ENCODE measurements at places on chromosomes 16 and 17.

DNA sequence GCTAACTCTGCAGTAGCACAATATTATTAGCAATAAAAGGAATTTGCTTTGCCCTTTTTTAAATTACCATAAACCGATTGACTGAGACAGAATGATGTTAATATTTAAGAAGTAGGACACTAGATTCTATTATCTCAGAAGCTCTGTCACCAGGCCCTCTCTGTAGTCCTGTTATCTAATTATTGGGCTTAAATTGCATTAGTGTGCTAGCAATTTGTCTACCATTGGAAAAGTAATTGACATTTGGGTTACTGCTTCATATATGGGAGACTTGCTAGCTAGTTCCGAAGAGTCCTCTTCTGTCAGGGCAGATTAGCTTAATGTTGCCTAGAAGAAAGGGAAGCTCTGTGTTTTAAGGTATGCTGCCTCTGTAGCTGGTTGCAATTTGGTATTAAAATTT, 1107.3 kb upstream of the EEF2KMT start:
- DNase-seq, result no peak

DNA sequence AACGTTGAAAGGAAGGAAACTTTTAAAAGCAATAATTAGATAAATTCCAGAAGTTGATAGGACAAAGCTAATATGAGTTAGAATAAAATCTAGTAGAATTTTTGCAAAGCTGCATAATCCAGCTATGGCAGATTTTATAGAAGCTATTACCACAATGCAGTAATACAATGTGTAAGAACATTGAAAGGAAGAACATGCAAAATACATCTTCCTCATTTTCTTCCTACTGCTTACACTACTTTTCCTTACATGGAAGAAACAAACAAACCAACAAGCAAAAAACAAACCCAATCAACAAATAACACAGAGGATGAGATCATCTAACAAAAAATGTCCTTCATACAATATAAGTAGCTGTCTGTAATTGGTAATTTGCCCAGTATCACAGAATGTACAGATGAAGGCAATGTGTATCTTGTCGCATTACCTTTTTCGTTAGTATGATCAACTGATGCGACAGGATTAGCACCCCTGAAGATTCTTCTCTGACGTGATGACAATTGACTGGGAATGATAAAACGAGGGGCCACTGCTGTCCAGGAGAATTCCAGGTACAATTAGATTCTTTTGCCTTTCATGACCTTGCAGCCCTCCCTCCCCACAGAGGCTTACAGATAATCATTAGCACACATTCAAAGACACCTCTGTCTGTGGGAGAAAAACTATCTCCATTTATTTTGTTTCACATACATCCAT, 21.2 kb upstream of the LRRC37A start:
- DNase-seq, result no peak

GRCh38 chr16:69113216-69113615, 7.8 kb downstream of the HAS3 start:
- no peak for DNase-seq

- peak; percentile 80 for DNase-seq
These were observed 331.4 kb upstream of the WSB1 start for GRCh38 chr17:26962255-26963162.

- no peak for DNase-seq
These were observed 23.3 kb upstream of the ERCC4 start for GRCh38 chr16:13896543-13897182.

- DNase-seq, result no peak
These were observed 1.0 kb upstream of the NLRC5 start for GRCh38 chr16:56988161-56988947.

DNA sequence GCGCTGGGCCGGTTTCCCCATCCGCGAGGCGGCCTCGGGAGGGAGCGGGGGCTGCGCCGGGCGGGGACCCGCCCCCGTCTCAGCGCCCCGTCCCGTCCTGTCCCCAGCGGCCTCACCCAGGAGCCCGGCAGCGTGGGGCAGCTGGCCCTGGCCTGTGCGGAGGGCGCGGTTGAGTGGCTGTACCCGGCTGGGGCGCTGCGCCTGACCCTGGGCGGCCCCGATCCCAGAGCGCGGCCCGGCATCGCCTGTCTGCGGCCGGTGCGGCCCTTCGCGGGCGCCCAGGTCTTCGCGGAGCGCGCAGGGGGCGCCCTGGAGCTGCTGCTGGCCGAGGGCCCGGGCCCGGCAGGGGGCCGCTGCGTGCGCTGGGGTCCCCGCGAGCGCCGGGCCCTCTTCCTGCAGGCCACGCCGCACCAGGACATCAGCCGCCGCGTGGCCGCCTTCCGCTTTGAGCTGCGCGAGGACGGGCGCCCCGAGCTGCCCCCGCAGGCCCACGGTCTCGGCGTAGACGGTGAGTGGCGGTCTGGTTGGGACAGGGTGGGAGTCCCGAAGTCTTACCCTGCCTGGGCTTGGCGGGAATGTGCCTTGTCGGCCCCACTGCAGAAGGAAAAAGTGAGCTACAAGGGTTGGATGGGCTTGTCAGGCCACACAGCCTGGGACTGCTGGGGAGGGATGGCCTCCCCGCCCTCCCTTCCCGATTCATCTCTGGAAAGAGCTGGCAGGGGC, 720 bp downstream of the METRN start:
- no peak for DNase-seq

GRCh38 chr17:42312285-42313130, 24.2 kb downstream of the STAT5A start:
- peak; percentile 80 for DNase-seq

- no peak for DNase-seq
These were observed 88.1 kb downstream of the GOSR1 start for GRCh38 chr17:30565073-30565935.

DNA sequence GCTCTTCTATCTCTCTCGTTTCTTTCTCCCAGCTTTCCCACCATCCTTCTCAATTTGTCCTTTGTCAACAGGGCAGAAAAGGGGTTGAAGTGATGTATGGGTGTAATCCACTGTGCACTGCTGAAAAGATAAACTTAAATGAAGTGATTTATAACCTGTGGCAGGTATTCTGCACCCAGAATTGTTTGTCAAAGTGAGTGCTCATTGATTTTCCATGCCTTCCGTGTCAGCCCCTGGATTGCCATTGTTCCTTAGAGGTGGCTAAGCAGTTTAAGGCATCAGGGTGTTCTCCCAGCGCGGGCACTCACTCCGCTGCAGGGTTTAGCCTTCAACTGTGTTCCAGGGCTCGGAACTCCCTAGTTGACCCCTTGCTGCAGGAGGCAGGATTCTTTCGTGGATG, 82.9 kb downstream of the PITPNC1 start:
- no peak for DNase-seq

DNA sequence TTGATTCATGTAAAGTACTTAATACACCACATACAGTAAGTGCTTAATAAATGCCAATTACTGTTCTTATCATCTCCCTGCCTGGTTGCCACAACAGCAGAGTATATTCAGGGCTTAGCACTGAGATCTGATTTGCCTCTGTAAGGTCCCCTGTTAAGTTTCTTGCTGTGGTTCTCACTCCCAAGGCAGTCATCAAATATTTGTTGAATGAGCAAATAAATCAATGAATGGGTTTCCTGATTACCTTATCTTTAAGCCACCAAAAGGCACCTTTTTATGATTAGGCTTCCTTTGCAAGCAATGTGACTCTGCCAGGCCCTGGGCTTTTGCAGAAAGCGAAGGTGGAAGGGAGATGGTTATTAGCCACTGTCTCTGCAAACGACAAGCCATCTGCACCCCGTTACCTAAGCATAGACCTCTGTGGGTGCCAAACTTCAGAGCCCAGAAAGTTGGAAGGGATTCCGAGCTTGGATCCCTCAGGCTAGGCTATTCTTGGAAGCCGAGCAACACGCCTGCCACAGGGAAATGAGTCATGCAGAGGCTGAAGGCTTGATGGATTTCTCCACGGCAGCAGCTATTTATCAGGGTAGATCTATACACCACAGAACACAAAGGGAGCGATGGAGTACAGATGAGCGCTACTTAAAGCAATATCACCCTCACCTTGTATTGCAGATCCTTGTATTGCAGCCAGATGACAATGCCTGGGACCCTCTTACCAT, 102.0 kb downstream of the GRIN2A start:
- peak; percentile 24 for DNase-seq

- DNase-seq, result no peak
These were observed 10.5 kb downstream of the GGA2 start for GRCh38 chr16:23499801-23500200.

GRCh38 chr17:50258647-50259476, 15.4 kb upstream of the TMEM92 start:
- DNase-seq, result no peak

GRCh38 chr16:87323727-87324410, 6.7 kb upstream of the C16orf95 start:
- DNase-seq, result no peak

DNA sequence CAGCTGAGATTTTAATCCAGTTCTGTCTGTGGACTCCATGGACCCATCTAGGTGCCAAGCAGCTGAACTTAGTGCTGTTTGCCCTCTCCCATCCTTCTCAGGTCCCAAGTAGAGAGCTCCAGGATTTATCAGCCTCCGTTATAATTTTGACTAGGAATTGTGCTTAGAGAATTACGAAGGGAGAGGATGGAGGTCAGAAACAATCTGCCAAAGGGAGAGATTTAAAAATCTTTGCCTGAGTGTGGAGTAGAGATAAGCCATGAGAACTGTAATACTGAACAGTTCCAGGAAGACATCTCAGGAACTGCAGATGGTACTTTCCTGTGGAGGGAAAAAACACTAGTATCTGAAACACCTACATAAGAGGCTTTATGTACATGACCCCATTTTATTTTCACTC, 27.0 kb downstream of the CEP95 start:
- DNase-seq, result no peak

DNA sequence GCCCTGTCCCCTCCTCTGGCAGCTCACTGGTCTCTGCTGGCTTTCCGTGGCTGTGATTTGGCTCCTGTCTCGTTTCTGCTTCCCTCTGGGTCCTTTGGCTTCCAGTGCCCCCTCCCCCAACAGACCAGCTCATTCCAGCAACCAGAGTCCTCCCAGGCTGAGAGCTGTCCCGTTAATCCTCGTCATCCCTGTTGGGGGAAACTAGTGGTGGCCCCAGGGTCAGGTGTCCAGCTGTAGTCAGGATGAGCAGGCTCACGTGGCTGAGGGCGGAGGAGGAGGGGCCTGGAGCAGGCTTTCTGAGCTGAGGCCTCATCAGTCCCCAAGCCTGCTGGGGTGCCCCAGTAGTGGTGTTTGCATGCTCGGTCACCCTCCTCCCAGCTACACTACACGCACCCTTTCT, 10.7 kb upstream of the CBX4 start:
- DNase-seq, result no peak

DNA sequence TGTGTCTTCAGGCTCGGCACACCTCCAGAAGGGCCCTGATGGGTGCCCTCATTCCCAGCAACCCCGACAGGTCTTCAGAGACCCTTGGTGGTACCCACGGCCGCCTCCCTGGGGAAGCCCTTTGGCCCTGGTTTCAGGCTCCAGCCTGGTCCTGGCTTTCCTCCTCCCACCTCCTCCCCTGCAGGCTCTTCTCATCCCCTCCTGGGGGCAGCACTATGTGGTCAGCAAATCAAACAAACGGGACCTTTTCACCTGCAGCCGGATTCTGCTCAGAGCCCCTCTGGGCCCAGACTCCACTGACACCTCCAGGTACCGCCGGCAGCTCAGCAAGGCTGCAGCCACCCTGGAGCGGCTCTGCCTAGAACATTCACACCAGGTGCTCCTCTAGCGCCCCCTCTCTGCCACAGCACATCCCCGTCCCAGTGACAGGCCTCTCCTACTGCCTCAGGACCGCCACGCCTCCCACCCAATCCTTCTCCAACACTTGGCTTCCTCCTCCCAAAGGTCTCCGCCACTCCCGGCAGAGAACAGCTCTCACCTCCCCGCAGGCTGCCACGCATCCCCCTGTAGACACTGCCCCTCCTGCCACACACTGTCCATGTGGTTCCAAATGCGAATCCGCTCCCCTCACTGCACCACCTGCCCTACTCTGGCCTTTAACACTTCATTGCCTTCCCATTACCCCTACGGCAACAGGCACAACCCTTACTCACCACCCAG, 12.0 kb downstream of the CORO7 start:
- peak; percentile 61 for DNase-seq

DNA sequence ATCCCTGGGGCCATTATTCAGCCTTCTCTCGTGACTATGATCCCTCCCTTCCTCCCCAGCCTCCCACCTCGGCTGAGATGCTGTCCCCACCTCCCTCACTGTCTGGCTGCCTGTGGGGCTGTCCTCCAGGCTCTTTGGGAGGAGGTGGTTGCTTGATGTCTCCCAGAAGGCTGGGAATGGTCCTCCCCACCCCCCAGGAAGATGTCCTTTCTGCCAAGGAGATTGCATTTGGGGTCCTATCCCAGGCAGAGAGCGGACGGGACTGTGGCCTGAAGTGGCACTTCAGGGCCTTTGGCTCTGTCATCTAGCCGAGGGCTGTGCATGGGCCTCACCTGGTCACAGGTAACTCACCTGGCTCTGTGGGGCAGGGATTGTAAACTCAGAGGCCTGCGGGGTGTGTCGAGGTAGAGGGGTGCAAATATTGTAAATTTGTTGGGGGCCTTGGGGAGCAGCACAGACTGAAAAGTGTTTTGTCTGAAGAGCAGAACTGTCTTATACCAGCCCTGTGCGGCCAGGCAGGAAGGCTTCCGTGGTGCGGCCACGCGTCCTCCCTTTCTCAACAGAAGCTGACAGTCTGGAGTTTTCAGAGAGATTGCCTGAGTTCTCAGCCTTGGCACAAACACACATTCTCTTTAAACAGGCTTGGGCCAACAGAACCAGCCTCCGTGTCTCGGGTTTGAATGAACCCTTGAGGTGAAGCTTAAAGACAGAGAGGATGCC, 177.9 kb downstream of the SEC14L1 start:
- DNase-seq, result peak; percentile 86

- no peak for DNase-seq
These were observed 65.8 kb upstream of the PLCG2 start for GRCh38 chr16:81713295-81713772.

DNA sequence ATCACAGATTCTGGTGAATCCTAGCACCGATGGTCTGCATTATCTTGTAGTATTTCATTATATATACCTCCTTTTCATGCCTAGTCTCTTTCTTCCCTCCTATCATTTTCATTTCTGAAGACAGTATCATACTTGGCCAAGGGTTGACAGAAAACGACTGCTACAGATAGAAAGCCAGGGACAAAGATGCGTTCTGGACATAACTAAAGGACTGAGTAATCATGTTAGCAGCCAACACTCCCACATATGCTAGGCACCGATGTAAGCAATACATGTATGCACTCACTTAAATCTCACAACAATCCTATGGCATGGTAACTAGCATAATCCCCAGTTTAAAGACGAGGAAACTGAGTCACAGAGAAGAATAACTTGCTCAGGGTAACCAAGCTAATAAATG, 22.9 kb downstream of the RDM1 start:
- DNase-seq, result no peak

- no peak for DNase-seq
These were observed 6.3 kb upstream of the USP31 start for GRCh38 chr16:23155445-23156049.

GRCh38 chr16:8675183-8676159, 1.1 kb downstream of the ABAT start:
- no peak for DNase-seq

GRCh38 chr16:67441271-67441753, 10.4 kb downstream of the HSD11B2 start:
- peak; percentile 88 for DNase-seq

GRCh38 chr17:42618442-42619150, 9.1 kb downstream of the TUBG1 start:
- no peak for DNase-seq

All from posterior cingulate gyrus (tissue), 11 donors.